CD4-positive, alpha-beta T cell treated with Interleukin-6 at 100 ng/mL for 8 hours (primary cell): ENCODE measurements at places on chromosomes 6 and 20.

GRCh38 chr6:34964564-34964963, 75.5 kb downstream of the ANKS1A start:
- no peak for DNase-seq

DNA sequence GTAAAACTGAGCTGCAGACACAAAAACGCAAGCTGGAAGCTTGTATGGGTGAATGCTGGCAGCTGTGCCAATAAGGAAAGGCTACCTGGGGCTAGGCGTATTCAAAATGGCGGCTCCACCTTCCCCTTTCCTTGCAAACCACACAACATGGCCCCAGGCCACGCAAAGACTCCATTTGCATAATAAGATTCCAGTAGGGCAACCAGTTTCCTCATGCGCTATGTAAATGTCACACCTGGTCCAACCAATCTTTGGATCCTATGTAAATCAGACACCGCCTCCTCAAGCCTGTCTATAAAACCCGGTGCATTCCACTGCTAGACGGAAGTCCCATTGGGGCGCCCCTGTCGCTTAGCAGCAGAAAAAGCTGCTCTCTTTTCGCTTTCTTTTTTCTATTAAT, 505.9 kb upstream of the BTBD3 start:
- DNase-seq, result no peak

DNA sequence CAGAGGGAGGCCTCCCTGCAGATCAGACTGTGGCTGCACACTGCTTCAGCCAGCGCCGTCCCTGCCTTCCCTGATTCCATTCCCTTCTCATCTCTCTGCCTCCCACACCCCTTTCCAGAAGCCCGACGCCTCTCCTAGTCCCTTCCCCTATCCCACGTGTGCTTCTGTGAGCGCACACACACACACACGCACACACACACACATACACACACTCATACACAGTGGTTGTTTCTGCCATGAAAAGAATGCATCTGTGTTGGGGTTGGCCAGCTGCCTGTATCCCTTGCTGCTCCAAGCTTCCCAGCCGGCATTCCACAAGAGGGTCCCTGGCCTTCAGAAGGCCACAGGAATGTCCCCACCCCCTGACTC, 51.7 kb downstream of the MOCS1 start:
- DNase-seq, result no peak

DNA sequence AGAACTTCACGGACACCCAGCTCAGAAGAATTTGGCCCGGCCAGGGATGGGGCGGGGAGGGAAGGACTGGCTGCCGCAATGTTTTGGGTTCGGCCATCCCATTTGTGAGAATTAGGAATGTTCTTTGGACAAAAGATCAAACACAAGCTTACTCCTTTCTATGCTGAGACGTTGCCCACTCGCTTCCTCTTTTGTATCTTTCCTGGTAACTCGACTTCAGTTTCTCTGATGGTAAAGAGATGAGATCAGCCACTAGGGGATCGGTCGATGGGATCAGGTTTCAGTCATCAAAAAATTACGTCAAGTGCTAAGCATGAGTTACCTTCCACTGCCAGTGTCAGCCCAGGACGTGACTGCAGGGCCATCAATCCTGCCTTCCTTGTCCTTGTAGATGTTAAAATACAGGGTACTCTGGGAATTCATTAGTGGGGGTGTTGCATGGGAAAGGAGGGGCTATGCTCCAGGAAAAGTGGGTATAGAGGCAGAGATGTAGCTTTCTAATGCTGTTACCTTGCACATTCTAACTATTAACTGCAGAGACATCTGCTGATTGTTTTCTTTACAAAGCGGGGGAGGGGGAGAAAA, 190.2 kb downstream of the TSHZ2 start:
- no peak for DNase-seq

DNA sequence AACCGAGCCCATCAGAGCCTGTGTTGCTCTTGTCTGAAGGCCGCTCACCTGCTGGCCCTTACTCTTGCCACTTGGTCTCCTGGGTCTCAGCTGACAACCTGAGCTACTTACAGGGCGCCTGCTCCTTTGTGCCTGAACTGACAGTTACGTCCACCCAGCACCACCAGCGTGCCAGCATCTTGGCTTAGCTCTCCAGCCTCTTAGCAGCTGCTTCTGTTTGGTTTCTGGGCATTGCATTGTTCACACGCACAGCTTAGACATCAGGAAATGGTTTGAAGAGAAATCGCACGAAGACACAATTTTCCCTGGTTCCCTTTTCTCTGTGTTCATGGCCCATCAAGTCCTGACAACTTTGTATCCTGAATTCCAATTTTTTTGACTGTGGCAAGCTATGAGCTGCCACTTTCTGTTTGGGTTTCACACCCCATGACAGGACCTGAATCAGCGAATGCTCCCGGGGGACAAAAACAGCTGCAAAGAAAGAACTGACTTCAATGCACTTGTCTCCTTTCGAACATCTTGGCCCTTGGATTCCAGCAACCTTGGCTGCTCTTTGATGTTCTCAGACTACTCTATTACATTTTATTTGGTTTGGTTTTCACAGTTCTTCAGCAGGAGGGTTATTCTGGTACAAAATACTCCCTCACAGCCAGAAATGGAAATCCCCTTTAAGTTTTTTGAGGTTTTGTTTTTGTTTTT, 45.2 kb upstream of the LY86 start:
- DNase-seq, result no peak

GRCh38 chr6:33425668-33426577, 6.1 kb downstream of the SYNGAP1 start:
- peak; percentile 87 for DNase-seq
